ENCODE measurements at places on chromosomes 7 and 10. TPM values are rescaled to one million over a fixed set of nuclear protein-coding genes. Genes with fewer than 3 reads are reported as not detected.
A peak's percentile ranks its signal among the peaks of the same experiment; 100 is the strongest.

- H3K36me3 ChIP-seq = no peaks in the 10 kb centered on the region
- DNase-seq = peak; percentile 6
- no peak overlapping the region for H3K4me3 ChIP-seq
- no peak overlapping the region for H3K27ac ChIP-seq
- no peaks in the 10 kb centered on the region for H3K4me1 ChIP-seq
- H3K27me3 ChIP-seq = no peaks in the 10 kb centered on the region
Observed at GRCh38 chr7:155865830-155866525, 53.7 kb upstream of the SHH start.

- H3K4me3 ChIP-seq = no peak overlapping the region
- no peaks in the 10 kb centered on the region for H3K4me1 ChIP-seq
- H3K27ac ChIP-seq = no peak overlapping the region
- no peaks in the 10 kb centered on the region for H3K36me3 ChIP-seq
- no peaks in the 10 kb centered on the region for H3K27me3 ChIP-seq
Observed at GRCh38 chr7:50308532-50309385, 4.2 kb downstream of the IKZF1 start.

Gene TMEM140
- 9.5 TPM for total RNA-seq

GRCh38 chr10:75401569-75402485 is at the start of gene ZNF503:
Gene ZNF503, minus strand, starts transcription at chr10:75401764. Its CDS starts 345 bp downstream, at chr10:75401419.
- no peaks in the 10 kb centered on the region for H3K36me3 ChIP-seq
- H3K4me3 ChIP-seq = peak within 1 kb of the TSS; percentile 94
- H3K4me1 ChIP-seq = no peaks in the 10 kb centered on the region
- H3K27me3 ChIP-seq = no peaks in the 10 kb centered on the region
- H3K27ac ChIP-seq = peak within 1 kb of the TSS; percentile 97

Gene POLR2J2
- total RNA-seq = 4.6 TPM

- H3K27ac ChIP-seq = no peak overlapping the region
- peaks cover 5% of the 10 kb centered on the region for H3K4me1 ChIP-seq
- H3K36me3 ChIP-seq = no peaks in the 10 kb centered on the region
- no peak for DNase-seq
- H3K4me3 ChIP-seq = no peak overlapping the region
Observed at GRCh38 chr7:14690075-14690474, 212.5 kb downstream of the DGKB start.

GRCh38 chr10:78332012-78332411 is 298.3 kb downstream of the RPS24 start:
- no peaks in the 10 kb centered on the region for H3K36me3 ChIP-seq
- DNase-seq = no peak
- H3K4me3 ChIP-seq = no peak overlapping the region
- H3K27ac ChIP-seq = no peak overlapping the region
- H3K27me3 ChIP-seq = no peaks in the 10 kb centered on the region

DNA sequence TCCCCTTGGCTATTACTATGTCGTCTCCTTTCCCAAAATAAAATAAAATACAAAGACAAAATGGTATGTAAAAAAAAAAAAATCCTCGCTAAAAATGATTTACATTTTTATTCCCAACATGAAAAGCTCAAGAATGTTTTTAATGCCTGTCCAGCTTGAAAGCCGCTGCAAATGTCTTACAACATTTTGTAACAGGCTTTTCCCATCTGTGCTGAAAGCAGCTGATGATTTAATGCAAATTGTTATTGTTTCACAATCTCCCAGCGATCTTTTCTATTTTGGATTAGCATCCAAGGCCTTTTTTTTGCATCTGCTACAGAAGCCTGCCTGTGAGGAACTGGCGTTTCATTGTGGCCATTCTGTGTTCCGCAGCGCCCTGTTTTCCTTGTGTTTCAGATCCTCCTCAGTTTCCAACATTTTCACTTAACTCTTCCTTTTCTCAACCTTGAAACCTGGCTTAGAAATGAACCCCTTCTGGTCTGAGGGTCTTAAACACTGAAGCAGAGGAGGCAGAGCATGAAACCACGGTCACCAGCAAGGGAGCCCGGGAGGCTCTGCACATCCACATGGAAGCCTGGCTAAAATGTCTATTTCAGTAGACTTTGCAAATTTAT is 712.1 kb downstream of the PARD3 start:
- DNase-seq = no peak
- H3K27me3 ChIP-seq = no peaks in the 10 kb centered on the region

GRCh38 chr10:12949248-12949647 is 52.3 kb downstream of the CCDC3 start:
- H3K27me3 ChIP-seq = no peaks in the 10 kb centered on the region
- no peaks in the 10 kb centered on the region for H3K4me1 ChIP-seq
- H3K4me3 ChIP-seq = no peak overlapping the region
- H3K36me3 ChIP-seq = no peaks in the 10 kb centered on the region

GRCh38 chr10:44850356-44850934 is 60.7 kb upstream of the TMEM72 start:
- H3K27me3 ChIP-seq = no peaks in the 10 kb centered on the region
- H3K4me1 ChIP-seq = no peaks in the 10 kb centered on the region
- H3K4me3 ChIP-seq = no peak overlapping the region

- DNase-seq = no peak
- H3K4me1 ChIP-seq = peaks cover 6% of the 10 kb centered on the region
- H3K27me3 ChIP-seq = no peaks in the 10 kb centered on the region
Observed at GRCh38 chr10:63217120-63217605, 84.0 kb downstream of the NRBF2 start.

DNA sequence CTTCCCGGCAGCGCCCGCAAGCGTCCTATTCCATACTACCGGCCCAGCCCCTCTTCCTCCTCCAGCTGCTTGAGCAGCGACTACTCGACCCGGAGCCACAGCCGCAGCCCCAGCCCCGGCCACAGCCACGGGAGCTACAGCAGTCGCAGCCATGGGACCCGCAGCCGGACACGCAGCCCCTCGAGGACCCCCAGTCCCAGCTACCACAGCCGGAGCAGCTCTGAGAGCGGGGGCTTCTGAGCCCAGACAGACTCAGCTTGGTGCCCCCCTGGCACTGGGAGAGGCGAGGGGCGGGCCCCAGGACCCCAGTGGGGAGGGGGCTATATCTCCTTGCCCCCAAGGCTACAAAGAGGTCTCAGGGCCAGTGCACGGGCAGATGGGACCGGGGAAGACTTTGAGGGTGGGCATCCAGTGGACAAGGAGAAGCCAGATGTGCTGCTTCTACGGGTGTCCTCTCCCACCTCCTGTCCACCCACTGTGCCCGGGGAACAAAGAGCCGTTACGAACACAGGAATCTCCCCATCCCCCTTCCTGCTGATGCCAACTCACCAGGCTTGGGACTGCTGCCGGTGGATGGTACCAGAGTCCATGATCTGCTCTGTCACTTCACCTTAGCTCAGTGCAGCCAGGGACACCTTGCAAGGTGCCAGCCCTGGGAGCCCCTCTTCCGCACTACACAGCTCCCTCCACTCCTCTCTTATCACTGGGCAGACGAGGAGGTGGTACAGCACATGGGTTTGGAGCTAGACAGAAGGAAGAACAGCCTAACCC is 16.7 kb upstream of the HSPB1 start:
- no peaks in the 10 kb centered on the region for H3K27me3 ChIP-seq
- no peaks in the 10 kb centered on the region for H3K36me3 ChIP-seq
- no peak overlapping the region for H3K27ac ChIP-seq
- H3K4me3 ChIP-seq = no peak overlapping the region
- DNase-seq = no peak

GRCh38 chr7:94400022-94400421 is 5.3 kb downstream of the COL1A2 start:
- H3K27ac ChIP-seq = no peak overlapping the region
- H3K4me3 ChIP-seq = no peak overlapping the region
- DNase-seq = no peak
- no peaks in the 10 kb centered on the region for H3K36me3 ChIP-seq

- H3K36me3 ChIP-seq = no peaks in the 10 kb centered on the region
- no peaks in the 10 kb centered on the region for H3K27me3 ChIP-seq
- H3K4me1 ChIP-seq = no peaks in the 10 kb centered on the region
- no peak for DNase-seq
- no peak overlapping the region for H3K27ac ChIP-seq
- no peak overlapping the region for H3K4me3 ChIP-seq
Observed at GRCh38 chr10:25902002-25902401, 32.0 kb upstream of the MYO3A start.

DNA sequence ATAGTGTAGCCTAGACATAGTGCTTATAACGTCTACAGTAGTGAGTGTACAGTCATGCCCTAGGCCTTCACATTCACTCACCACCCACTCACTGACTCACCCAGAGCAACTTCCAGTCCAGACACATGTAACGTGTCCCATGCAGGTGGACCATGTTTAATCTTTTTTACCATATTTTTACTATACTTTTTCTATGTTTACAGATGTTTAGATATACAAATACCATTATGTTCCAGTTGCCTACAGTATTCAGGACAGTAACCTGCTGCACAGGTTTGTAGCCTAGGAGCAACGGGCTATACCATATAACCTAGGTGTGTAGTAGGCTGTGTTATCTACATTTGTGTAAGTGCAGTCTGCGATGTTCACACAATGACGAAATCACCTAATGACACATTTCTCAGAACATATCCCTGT is 11.0 kb downstream of the MPP7 start:
- H3K27me3 ChIP-seq = no peaks in the 10 kb centered on the region
- H3K4me3 ChIP-seq = no peak overlapping the region
- H3K4me1 ChIP-seq = peaks cover 8% of the 10 kb centered on the region

DNA sequence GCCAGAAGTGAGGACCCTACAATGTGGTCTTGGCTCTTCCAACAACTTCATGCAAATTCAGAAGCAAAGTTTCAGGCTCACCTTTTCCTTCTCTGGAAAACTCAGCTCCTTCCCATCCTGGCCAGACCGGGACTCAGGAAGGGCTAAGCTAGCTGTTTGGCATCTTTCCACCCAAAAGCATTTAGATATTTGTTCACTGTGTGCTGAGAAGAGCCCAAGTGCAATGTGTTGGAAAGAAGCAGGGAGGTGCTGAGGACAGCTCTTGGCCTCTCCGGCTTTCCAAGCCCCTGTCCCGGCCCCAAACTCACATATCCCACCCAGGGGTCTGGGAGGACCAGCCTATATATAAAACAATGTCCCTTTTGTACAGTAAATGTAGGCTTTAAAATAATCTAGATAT is 44.5 kb downstream of the MKI67 start:
- H3K27me3 ChIP-seq = no peaks in the 10 kb centered on the region
- no peaks in the 10 kb centered on the region for H3K4me1 ChIP-seq
- no peak overlapping the region for H3K27ac ChIP-seq

Gene CCDC172
- total RNA-seq = not detected

DNA sequence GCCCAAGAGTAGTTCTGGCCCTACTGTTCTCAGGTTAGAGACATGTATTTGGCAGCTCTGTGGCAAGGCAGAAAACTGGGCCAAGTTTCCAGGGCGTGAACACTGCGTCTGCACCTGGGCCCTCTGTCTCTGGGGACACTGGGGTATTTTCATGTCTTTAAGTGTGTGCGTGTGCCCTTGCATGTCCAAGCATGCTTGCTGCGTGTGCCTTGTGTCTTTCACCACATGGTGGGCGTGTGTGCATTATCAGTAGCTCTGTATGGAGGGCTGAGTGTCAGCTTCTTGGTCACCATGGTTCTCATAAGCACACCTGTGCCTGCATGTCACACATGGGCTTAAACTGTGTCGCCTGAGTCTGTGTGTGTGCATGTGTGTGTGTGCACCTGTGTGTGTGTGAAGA is 69.3 kb downstream of the HIPK2 start:
- no peak for DNase-seq
- no peaks in the 10 kb centered on the region for H3K27me3 ChIP-seq
- H3K4me1 ChIP-seq = peaks cover 7% of the 10 kb centered on the region
- no peak overlapping the region for H3K27ac ChIP-seq

- no peak overlapping the region for H3K27ac ChIP-seq
- no peak for DNase-seq
- H3K27me3 ChIP-seq = no peaks in the 10 kb centered on the region
- no peak overlapping the region for H3K4me3 ChIP-seq
- H3K36me3 ChIP-seq = no peaks in the 10 kb centered on the region
- H3K4me1 ChIP-seq = peaks cover 4% of the 10 kb centered on the region
Observed at GRCh38 chr7:55641273-55641691, 69.0 kb upstream of the VOPP1 start.

- no peak overlapping the region for H3K4me3 ChIP-seq
- H3K36me3 ChIP-seq = no peaks in the 10 kb centered on the region
- DNase-seq = no peak
- H3K27ac ChIP-seq = no peak overlapping the region
- no peaks in the 10 kb centered on the region for H3K27me3 ChIP-seq
Observed at GRCh38 chr10:29783201-29783947, 148.6 kb upstream of the SVIL start.

DNA sequence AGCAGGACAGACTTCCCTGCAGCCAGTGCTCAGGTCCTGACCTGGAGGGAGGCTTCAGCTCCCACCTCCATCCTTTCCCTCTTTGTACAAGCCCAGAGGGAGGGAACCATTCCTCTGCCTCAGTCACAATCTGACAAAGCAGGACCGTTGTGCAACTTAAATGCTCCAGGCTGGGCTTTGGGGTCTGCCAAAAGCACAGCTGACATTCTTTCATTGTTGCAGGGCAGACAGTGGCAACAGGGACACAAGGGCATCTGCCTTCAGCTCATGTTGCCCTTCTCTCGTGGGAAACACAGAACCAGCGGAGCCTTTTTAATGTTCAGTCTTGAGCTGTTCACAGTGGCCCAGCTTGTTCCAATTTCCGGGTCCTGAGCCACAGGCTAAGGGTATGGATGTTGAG is 155.7 kb upstream of the TNS3 start:
- H3K4me3 ChIP-seq = no peak overlapping the region
- no peaks in the 10 kb centered on the region for H3K27me3 ChIP-seq
- no peak overlapping the region for H3K27ac ChIP-seq
- DNase-seq = no peak
- no peaks in the 10 kb centered on the region for H3K36me3 ChIP-seq

- no peaks in the 10 kb centered on the region for H3K4me1 ChIP-seq
- no peaks in the 10 kb centered on the region for H3K36me3 ChIP-seq
- no peaks in the 10 kb centered on the region for H3K27me3 ChIP-seq
- H3K4me3 ChIP-seq = no peak overlapping the region
- H3K27ac ChIP-seq = no peak overlapping the region
Observed at GRCh38 chr10:111187096-111187495, 110.3 kb downstream of the ADRA2A start.

DNA sequence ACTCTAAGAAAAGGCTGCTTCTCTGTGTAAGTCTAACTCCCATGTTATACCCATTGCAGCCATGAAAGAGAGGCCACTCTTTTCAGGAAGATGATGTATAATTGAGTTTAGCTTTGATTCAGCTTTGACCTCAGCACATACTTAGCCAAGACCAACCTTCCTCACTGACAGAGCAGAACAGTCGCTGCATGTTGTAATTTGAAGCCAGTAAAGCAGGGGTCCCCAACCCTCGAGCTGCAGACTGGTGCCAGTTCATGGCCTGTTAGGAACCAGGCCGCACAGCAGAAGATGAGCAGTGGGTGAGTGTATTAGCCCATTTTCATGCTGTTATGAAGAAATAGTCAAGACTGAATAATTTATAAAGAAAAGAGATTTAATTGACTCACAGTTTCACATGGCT is 223.9 kb downstream of the GPR158 start:
- no peak overlapping the region for H3K27ac ChIP-seq
- no peaks in the 10 kb centered on the region for H3K4me1 ChIP-seq
- no peak for DNase-seq
- no peaks in the 10 kb centered on the region for H3K27me3 ChIP-seq

GRCh38 chr10:67666416-67667034 is 29.5 kb downstream of the CTNNA3 start:
- DNase-seq = no peak
- no peak overlapping the region for H3K27ac ChIP-seq
- no peak overlapping the region for H3K4me3 ChIP-seq
- H3K36me3 ChIP-seq = no peaks in the 10 kb centered on the region
- no peaks in the 10 kb centered on the region for H3K4me1 ChIP-seq
